Activated effector memory CD4-positive, alpha-beta T cell treated with Interleukin-2 at 50 U/mL for 16 hours (primary cell): ENCODE measurements at places on chromosomes 1 and 21.

- no peak for DNase-seq
Observed at GRCh38 chr1:208421486-208421885, 177.3 kb upstream of the PLXNA2 start.

DNA sequence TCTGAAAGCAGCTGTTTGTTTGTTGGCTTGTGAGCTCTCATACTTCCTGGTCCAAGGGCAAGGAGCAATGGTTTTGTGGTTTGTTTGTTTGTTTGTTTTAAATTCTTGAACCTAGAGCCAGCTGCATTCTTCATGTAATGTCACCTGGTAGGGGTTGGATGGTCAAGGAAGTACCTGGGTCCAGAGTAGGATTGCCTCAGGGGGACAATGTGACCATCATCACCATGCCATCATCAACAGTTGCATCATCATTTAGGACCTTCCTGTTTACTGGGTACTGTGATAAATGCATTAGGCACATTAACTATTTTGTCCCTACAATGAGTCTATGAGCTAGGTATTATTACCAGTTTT, 14.7 kb upstream of the MYOG start:
- DNase-seq, result no peak

DNA sequence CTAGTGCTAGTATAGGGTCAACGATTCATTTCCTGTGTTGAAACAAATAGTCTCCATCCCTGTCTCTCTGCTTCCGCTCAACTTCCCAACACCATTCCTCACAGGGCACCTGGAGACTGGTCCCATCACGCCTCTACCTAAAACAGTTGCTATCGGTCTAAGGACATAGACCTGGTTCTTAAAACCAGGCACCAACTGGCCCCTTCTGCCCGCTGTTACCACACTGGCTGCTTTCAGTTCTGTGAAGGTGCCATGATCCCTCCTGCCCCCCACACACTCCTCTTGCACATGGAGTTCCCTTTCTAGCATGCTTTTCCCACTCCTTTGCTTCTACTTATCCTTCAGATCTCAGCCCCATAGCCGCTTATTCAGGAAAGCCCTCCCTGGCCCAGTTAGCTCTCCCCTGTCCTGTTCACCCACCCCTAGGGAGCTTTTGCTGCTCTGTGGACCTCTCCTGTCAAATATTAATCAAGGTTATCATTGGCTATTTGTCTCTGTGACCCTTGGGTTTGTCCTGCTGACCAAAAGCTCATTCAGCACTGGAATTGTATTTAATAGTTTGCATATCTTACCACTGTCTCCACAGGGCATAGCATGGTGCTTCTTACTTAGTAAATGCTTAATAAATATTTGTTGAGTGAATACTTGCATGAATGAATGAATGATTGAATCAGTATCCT, 11.9 kb upstream of the KPRP start:
- no peak for DNase-seq

DNA sequence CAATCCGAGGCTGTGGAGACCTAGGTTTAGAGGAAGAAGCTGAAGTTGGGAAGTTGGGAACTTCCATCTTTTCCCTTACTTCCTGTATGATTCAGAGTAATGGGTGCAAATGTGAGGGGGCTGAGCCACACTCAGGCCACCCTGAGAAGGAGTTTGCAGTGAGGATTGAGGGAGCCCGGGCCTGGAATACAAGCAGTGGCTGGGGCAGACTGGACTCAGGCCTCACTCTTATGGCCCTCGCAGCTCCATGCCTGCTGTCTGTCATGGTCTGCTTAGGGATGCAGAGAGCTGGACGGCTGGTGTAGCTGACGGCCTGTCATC, 73.7 kb upstream of the RAB4A start:
- no peak for DNase-seq

GRCh38 chr1:185987611-185988321, 253.6 kb downstream of the HMCN1 start:
- DNase-seq, result no peak

GRCh38 chr1:172405912-172406311, 14.6 kb upstream of the C1orf105 start:
- DNase-seq, result no peak

DNA sequence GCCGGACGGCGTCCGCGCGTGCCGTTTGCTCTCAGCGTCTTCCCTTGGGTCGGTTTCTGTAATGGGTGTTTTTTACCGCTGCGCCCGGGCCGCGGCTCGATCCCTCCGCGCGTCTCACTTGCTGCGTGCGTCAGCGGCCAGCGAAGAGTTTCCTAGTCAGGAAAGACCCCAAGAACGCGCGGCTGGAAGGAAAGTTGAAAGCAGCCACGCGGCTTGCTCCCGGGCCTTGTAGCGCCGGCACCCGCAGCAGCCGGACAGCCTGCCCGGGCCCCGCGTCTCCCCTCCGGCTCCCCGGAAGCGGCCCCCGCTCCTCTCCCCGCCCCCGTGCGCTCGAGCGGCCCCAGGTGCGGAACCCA, 159.8 kb downstream of the RUNX1 start:
- DNase-seq, result peak; percentile 41

DNA sequence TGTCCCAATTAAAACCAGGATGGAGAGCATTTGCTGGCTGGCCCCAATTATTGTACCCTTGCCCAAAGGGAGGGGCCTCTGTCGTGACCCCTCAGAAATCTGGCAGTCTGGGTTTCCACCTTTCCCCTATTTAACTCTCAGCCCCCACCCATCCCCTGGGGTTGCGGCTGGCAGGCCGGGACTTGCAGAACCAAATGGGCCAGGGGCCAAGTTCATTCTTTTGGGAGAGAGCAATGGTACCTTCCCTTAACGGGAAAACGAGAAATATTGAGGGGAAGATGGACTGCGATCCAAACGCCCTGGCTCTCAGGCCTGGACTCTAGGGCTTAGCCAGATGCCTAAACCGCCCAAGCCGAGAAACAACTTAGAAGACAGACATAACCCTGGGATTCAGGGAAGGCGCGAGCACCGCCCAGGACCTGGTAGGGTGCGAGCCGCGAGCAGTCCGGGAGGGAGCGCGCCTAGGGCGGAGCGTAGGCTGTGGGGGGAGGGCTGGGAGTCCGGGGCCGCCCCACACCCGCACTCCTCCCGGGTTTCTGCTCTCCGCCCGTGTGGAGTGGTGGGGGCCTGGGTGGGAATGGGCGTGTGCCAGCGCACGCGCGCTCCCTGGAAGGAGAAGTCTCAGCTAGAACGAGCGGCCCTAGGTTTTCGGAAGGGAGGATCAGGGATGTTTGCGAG, at the start of gene SLC27A3:
SLC27A3 (plus strand) TSS at position 628 of the 678 bp plus-strand sequence. CDS start 91 bp downstream, outside the sequence.
- no peak for DNase-seq

DNA sequence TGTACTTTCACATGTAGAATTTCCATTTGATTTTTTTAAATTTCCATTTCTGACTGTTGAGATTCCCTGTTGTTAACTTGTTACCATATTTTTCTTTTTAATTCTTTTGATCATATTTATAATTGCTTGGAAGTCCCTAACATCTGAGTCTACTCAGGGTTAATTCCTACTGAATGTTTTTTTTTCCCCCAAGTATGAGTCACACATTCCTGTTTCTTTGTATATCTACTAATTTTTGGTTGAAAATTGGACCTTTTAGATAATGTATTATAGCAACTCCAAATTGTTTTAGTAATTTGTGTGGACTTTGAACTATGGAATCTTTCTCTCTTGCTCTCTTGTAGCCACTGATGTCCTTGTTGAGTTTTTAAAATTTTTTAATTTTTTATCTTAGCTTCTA, 54.6 kb downstream of the STXBP3 start:
- no peak for DNase-seq

DNA sequence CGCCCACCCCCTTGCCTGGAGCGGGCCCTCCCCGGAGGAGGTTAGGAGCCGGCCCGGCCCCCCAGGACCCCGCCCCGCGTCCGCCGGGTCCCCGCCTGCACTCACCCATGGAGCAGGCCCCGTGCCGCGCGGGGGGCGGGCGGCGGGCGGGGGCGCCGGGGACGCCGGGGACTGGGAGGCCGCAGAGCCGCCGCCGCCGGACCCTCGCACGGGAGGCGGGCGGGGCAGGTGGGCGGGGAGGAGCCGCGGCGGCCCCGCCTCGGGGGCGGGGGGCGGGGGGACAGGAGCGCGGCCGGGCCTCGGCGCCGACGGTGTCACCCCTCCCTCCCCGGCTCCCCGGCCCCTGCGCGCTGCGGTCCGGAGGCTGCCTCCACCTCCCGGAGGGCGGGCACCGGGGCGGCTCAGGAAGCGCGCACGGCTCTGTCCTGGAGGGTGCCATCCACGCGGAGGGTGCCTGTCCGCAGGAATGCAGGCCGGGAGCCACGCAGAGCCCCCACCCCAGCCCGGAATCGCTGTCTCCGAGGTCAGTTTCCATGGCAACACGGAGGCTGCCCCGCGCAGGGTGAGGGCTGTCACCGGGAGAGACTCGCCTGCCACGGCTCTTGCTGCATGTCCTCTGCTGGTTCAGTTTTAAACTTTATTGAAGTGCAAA, 5.9 kb upstream of the PLEKHG5 start:
- peak; percentile 51 for DNase-seq

DNA sequence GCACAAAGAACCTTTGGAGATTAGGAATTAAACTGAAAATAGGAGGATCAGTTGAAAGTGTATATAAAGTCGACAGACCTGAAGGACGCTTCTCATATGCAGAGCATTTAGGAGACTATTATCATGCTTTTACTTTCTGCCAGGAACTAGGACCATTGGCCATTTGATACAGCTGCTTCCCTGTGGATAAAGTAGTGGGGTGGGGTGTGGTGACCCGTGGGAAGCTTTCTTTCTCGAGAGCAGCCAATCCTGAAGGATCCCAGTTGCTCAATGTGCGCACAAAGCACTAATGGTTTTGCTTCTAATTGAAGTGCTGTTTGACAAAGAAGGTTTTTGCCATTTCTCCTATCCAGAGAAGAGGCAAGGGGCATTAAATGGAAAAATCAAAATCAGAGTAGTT, 14.9 kb upstream of the CD55 start:
- no peak for DNase-seq

DNA sequence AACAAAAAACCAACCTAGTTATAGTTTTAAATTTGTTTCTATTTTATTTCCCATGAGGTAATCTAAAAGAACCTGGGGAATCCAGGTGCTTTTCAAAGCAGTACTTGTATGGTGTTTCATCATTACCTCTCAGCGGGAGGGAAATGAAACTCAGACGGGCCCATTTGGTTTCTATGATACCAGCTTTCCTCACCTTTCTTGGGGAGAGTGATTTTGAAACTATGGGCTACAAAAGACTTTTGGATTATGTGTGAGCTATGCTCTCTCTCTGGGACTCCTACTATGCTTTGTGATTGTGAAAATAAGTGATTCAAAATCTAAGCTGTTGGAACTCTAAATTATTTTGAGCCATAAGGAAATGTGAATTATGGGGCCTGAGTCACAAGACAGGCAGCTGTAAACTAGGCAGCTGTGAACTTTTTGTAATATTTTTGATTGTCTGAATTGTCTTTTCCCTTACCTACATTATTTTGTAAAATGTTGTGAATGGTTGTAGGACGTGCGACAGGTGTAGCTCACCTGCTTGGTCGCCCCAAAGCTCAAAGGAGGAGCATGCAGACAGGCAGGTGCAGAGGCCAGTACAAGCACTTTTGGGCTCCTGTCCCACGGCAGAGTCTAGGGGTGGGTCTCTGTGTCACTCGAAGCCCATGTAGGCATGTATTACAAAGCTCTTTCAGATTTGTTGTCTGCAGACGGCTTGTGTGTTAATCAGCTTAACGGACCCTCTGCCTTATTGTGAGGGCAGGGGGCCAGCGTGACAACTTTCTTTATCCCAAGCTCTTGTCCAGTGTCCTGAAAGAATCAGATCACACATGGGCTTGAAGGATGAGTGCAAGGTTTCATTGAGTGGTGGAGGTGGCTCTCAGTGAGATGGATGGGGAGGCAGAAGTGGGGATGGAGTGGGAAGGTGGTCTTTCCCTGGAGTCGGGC, 64.8 kb upstream of the BACH1 start:
- no peak for DNase-seq

GRCh38 chr1:210814382-210815123, 319.4 kb downstream of the KCNH1 start:
- no peak for DNase-seq

GRCh38 chr1:45887156-45887842, 83.9 kb downstream of the MAST2 start:
- DNase-seq, result no peak

DNA sequence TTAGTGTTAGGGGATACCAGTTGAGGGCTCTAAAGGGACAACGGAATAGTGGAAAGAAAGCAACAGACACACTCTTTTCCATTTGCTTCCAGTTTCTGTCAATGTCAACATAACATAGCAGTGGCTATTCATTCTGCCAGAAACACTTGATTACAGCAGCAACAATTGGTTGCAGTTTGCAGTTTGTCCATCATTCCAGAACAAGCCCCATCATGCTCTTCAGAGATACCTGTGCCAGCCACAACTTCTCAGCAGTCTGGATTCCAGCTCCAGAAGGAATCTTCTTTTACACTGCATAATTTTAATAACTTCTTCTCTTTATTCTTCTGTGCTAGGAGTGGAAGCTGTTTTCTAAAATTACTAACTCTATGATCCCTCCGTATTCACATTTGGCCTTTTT, 1521.4 kb downstream of the PLA2G4A start:
- DNase-seq, result no peak

GRCh38 chr1:99659755-99660210, 13.9 kb downstream of the PALMD start:
- no peak for DNase-seq

GRCh38 chr1:21237446-21238088, 52.7 kb downstream of the ECE1 start:
- DNase-seq, result no peak

DNA sequence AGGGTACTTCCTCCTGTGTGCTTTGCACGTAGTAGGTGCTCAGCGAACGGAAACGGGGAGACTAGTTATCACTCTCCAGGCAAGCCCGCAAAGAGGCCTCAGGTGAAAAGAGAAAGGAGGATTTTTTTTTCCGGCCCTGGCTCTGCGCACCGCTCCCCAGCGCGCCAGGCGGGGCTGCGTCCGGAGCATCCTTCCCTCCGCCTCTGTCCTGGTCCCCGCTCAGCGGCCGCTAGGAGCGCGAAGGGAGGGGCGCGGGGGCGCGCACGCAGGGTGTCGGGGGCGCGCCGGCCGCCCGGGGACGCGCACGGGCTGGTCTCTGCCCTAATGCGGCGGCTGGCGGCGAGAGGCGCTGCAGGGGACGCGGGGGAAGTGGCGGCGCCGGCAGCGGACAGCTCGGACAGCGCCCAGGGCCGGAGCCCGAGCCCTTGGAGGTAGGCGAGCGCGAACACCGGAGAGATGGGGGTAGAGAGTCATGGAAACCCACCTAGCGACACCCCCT, 42.3 kb upstream of the NFASC start:
- DNase-seq, result peak; percentile 16
